ENCODE measurements at places on chromosomes 12 and 14.
A peak's percentile ranks its signal among the peaks of the same experiment; 100 is the strongest.

- peak; percentile 77 for DNase-seq
These were observed 1.5 kb downstream of the DDHD1 start for GRCh38 chr14:53151523-53152183.

- DNase-seq: no peak
These were observed 57.5 kb downstream of the RBM19 start for GRCh38 chr12:113908584-113909100.

DNA sequence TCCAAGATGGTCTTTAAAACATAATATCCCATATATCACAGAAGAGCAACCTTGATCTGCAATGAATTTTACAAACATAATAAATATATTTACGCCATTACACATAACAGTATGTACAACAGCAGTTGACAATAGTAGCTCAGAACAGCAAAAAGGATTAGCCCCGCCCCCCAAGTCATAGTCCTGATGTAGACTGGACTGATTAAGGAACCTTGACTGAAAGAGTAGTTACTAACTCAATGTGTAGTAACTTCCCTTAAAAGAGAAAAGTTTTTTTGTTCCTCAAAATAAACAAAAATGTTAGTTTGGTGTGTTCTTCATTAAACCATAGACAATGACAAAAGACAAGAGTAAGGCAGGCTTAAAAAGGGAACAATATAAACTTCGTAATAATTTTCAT, 44.5 kb downstream of the GTF2A1 start:
- no peak for DNase-seq

DNA sequence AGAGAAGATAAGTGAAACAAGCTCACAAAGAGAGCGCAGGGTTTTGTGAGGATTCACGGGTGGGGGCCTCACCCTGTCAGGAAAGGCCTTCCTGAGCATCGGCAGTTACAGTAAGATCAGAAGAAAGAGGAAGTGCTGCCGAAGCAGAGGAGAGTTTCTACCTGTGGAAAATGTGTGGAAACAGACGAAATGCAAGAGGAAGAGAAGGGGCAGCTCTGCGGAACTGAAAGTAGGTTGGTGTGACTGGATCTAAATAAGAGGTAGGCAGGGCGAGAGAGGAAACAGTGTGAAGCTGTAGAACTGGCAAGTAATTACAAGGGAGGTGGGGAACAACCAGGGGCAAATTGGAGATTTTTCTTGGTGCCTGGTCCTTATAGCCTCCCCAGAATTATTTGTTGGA, 2.6 kb downstream of the GPR68 start:
- no peak for DNase-seq

DNA sequence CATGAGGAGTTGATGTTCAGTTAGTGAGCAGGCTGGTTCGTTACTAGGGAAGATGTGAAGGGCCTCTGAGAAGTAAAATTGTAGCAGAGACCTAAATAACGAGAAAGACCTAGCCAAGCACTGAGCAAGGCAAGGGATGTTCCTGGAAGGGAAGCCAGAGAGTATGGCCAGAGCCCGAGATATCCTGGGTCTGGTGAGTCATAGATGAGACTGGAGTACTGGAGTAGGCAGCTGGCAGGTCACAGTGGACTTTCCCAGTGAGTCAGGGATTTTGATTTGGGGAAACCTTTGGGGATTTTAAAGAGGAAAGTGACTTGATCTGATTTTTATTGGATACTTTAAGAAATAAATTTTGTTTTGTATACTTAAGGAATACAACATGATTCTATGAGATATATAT, 369.0 kb downstream of the DIO2 start:
- peak; percentile 79 for DNase-seq

DNA sequence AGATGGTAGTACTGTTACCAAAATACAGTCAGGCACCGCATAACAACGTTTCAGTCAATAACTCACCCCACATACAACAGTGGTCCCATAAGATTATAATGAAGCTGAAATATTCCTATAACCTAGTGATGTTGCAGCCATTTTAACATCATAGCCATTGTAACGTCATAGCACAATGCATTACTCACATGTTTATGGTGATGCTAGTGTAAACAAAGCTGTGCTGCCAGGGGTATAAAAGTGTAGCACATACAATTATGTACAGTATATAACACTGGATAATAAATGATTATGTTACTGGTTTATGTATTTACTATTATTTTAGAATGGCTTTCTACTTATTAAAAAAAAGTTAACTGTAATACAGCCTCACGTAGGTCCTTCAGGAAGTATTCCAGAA, 37.0 kb downstream of the GPR137C start:
- DNase-seq: no peak

DNA sequence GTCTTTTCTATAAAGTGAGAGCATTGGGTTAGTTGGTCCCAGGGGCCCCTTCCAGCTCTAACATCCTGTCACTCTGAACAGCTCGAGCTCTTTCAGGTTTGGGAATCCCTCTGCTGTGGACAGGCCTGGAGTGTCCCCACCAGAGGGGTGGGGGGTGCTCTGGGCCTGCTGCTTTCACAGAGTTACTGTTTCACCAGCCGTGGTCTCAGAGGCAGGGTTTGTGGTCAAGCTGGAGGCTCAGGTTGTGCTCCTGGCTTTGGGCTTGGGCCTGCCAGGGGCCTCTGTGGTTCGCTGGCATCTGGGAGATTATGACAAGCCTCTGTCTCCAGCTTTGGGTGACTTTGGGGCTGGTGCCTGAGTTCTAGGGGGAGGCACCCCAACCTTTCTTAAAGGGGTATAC, 59.6 kb downstream of the FBXL14 start:
- no peak for DNase-seq

GRCh38 chr14:101174522-101174838, 271.0 kb upstream of the RTL1 start:
- DNase-seq: peak; percentile 1

GRCh38 chr12:112161711-112162110, 36.4 kb downstream of the TRAFD1 start:
- no peak for DNase-seq

GRCh38 chr12:75294336-75294735, 35.8 kb downstream of the CAPS2 start:
- DNase-seq: no peak

DNA sequence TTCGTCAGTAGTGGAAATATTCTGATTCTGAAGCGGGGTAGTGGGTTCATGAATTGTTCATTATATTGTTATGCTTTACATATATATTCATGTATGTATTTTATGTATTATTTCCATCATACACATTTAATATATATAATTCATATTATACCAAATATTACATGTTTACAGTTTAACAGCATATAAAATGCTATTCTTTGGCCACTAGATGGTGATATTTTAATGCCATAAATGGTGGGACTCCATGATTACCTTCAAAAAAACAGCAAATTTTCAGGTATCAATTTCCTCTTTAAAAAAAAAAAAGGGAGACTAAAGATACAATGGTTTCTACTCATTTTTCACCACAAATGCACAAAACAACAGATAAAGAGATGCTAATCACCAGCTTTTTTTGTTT, 41.0 kb downstream of the BDKRB1 start:
- peak; percentile 22 for DNase-seq

DNA sequence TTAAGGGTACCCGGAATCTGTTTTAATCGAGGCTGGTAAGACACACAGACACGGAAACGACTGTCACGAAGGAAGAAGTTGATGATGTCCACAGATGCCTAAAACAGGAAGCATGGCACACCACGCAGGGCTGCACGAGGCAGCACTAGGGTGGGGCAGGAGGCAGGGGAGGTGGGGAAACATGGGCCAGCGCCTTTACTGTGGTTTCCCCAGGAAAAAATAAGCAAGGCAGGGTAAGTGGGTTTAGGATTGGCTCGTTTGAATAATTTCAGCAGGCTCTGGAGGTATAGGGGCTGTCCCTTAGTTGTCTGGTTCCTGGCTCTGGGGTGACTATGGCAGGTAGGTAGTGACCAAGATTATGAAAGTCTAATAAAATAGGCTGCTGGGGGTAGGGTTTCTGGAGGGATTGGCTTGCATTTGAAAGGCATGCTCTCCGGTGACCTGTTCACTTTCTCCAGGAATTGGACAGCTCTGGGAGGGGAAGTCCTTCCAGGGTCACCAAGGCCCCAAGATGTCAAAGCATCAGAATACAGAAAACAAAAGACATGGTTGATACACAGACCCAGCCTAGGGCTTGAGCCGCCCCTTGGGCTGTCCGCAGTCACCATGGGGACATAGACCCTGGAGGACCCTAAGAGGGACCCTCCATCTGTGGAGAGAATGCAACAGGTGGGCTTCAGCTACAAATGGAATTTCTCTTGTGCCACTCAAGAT, 35.3 kb downstream of the MAP1LC3B2 start:
- DNase-seq: no peak

All from GM03348 (cell line).